Hypothalamus (tissue), 51 donors: ENCODE measurements at places on chromosomes 16 and 17.

- no peak for DNase-seq
Measured at GRCh38 chr16:25097276-25097975, 14.1 kb upstream of the LCMT1 start.

- DNase-seq: no peak
Measured at GRCh38 chr16:4433914-4434787, 8.5 kb downstream of the DNAJA3 start.

DNA sequence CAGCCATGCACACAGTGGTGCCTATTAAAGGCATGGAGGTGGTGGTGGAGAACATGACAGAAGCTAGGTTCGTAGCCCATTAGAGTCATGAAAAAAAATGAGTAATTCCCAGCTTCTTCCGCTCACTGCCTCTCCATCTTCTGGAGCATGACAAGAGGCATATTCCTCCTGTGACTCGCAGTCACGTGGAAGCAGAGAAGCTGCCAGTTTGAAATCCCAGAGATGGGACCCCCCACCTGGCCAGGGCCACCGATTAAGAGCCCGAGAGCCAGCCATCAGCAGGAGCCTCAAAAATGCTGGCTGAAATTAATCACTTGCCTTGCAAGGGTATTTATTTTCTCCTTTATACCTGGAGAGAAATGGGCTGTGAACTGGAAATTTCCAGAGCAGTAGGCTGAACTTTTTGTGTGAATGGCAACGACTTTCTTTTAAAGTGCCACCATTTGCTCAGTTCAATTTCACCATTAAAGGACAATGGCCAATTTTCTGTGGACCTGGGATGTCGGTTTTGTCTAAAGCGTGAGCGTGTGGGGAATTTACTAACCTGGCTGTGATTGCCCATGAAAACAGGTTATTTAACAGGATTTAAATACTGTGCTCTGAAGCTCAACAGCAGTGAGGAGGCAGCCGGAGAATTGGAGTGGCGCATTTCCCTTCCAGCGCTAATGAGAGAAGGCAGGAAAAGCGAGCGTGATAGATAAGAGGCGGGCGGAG is 189.7 kb upstream of the SDK2 start:
- DNase-seq: no peak

DNA sequence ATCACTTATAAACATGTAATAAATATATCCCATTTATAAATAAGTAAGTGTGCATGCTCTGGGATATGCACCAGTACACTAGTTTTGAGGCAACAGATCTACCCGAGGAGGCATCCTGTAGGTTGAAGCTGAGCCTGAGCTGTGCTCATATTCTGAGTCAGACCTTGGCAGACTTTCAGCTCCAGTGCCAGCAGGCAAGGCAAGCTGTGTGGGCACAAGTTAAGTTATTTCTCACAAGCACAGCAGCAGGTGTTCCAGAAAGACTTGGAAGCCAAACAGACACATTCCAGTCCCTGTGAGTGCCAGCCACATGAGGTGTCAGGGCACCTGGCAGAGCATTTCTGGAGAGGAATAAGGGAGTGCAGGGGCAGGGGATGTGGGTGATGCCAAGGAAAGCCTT is 1.3 kb upstream of the CLEC19A start:
- DNase-seq: peak; percentile 17

- DNase-seq: no peak
Measured at GRCh38 chr17:78172249-78173051, 4.1 kb downstream of the SYNGR2 start.

GRCh38 chr16:54006693-54007092 is 279.9 kb downstream of the IRX3 start:
- DNase-seq: no peak

DNA sequence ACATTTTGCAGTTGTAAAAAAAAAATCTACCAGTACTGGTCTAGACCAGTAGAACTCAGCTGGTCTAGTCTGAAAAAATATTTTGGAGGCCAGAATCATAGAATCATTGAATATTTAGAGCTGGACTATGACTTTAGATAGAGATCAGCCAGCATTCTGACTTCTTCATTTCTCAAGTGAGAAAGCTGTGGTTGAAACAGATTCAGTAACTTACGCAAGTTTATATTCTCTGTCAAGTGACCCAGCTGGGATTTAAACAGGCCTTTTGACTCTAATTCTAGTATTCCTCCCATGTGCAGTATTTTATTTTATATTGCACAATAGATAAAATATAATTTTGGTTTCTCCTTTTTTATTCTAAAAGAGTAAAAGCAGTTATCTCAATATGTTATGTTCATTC is 4.9 kb downstream of the TNRC6A start:
- DNase-seq: no peak

DNA sequence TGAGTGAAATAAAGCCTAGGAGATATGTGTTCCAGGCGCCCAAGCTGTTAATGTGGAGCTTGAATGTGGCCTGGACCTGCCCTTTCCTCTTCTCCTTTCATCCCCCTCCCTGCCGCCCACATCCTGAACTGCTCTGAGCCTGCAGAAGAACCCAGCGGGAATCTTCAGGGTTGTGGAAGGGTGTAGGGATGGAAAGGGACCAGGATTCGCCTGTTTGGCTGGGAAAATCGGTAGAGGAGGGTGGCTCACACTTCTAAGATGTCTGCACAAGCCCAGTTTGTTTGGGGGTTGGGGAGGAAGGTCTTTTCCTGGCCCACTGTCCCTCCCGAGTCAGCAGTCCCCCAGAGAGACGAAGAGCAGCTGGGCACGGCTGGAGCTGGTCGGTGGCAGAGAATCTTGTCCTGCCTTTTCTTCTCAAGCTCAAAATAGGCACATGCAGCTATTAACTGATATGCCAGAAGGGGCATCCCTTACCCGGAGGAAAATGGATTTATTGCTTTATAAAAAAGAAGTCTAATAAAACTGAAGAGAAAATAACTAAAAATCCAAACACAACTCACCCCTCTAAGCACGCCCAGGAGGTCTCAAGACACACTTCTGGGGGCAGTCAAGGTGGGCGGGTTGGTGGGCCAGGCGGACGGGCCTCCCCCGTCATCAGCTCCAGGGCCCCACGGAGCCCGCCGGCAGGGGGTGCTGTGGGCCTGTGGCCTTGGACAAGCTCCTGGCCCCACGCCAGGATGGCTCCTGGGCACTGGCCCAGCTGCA is 11.5 kb upstream of the PITPNA start:
- peak; percentile 43 for DNase-seq

DNA sequence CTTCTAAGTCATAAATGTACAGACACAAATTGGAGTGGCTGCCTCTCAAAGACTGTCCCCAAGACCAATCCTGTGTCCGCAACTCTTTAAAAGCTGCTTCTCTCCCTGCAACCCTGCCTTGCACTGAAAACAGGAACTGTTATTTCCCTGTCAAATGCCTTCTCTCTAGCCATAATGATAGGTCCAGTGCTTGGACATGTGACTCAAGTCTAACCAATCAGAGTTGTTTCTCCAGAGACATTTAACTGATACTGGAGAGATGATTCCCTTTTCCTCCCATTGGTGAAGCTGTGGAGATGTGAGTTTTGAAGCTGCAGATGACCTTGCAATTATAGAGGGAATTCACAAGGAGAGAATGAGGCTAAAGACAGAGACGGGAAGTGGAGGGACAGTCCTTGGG is 253.3 kb upstream of the CDH5 start:
- no peak for DNase-seq

- DNase-seq: no peak
Measured at GRCh38 chr17:8062807-8063483, 24.1 kb downstream of the ALOX15B start.

- DNase-seq: no peak
Measured at GRCh38 chr17:64938290-64938689, 19.0 kb upstream of the LRRC37A3 start.

DNA sequence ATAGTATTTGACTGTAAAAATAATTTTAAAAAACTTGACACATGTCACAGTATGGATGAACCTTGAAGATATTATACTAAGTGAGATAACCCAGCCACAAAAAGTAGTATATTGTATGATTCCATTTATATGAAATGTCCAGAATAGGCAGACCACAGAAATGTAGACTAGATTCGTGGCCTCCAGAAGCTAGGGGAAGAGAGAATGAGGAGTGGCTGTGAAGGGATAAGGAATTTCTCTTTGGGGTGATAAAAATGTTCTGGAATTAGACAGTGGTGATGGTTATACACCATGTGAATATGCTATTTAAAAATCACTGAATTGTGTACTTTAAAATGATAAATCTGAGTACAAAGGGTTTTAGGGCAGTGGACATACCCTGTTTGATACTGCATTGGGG is 253.1 kb upstream of the DYNLRB2 start:
- no peak for DNase-seq

GRCh38 chr17:82062076-82062983 is 3.3 kb downstream of the DUS1L start:
- no peak for DNase-seq

- no peak for DNase-seq
Measured at GRCh38 chr17:35705705-35706104, 25.7 kb upstream of the RASL10B start.

GRCh38 chr16:11306997-11307638 is 26.0 kb upstream of the PRM1 start:
- no peak for DNase-seq

DNA sequence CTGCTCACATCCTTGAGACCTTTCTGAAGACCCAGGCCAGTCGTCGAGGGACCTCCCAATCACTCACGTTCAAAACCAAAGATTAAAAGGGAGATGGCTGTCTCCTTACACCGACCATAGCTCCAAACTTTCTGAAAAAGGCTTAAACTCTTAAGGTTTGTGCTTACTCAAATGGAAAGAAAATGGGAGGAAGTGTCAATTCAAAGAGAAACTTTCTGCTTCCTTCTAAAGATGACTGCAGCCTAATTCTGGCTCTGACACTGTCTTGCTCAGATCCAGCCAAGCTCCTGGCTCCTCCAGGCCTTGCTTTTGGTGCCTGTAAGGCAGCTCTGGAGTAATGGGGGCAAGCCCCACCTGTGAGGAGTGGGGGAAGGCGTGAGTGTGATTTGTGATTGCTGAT is 54.9 kb upstream of the WSB1 start:
- DNase-seq: no peak

DNA sequence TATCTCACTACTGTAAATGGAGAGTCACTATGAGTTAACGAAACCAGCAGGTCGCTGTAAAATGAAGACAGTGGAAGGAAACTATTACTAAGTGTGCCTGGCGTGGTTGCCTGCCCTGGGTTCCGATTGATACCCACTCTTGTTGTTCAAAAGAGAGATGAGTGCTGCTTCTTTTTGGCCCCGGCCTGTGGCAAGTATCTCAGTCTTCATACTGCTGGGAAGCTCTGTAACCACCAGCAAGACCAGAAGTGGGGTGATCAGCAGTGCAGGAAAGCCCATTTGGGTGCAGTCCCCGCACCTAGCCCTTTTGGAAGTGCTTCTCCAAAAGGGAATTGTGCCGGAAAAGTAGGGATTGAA is 104.5 kb downstream of the SNX29 start:
- no peak for DNase-seq
